Brain (organoid and tissue), 16 donors: ENCODE measurements at places on chromosomes 11 and 22. TPM values are rescaled to one million over a fixed set of nuclear protein-coding genes. Genes with fewer than 3 reads are reported as not detected.

The IL10RA gene
- polyA plus RNA-seq, result 2.6 TPM

The SLC2A11 gene
- polyA plus RNA-seq, result 21.1 TPM

The CHST1 gene
- polyA plus RNA-seq, result 17.4 TPM

The MPEG1 gene
- polyA plus RNA-seq, result 2.3 TPM

The GLB1L2 gene
- 15.2 TPM for polyA plus RNA-seq

The CSNK2A3 gene
- 0.59 TPM for polyA plus RNA-seq

The ELFN2 gene
- 3.7 TPM for polyA plus RNA-seq

The SCN4B gene
- polyA plus RNA-seq, result 9.7 TPM

The TRIM48 gene
- polyA plus RNA-seq, result not detected

The DCHS1 gene
- polyA plus RNA-seq, result 23.4 TPM

The MRPL40 gene
- 25.4 TPM for polyA plus RNA-seq

The KLHL35 gene
- 12.1 TPM for polyA plus RNA-seq

The HTR3A gene
- 1.5 TPM for polyA plus RNA-seq

The RFPL3 gene
- polyA plus RNA-seq, result not detected

The FOLR1 gene
- 18.6 TPM for polyA plus RNA-seq

The NEU3 gene
- polyA plus RNA-seq, result 8.9 TPM

The TMEM191C gene
- 0.54 TPM for polyA plus RNA-seq

The PHOX2A gene
- polyA plus RNA-seq, result 9.1 TPM

The TRIM51 gene
- not detected for polyA plus RNA-seq

The OR2AT4 gene
- not detected for polyA plus RNA-seq

The MS4A18 gene
- not detected for polyA plus RNA-seq
